ENCODE measurements at places on chromosomes 1 and 21.

GRCh38 chr1:207455183-207455754 is 1.1 kb downstream of the CR2 start:
- DNase-seq = no peak

DNA sequence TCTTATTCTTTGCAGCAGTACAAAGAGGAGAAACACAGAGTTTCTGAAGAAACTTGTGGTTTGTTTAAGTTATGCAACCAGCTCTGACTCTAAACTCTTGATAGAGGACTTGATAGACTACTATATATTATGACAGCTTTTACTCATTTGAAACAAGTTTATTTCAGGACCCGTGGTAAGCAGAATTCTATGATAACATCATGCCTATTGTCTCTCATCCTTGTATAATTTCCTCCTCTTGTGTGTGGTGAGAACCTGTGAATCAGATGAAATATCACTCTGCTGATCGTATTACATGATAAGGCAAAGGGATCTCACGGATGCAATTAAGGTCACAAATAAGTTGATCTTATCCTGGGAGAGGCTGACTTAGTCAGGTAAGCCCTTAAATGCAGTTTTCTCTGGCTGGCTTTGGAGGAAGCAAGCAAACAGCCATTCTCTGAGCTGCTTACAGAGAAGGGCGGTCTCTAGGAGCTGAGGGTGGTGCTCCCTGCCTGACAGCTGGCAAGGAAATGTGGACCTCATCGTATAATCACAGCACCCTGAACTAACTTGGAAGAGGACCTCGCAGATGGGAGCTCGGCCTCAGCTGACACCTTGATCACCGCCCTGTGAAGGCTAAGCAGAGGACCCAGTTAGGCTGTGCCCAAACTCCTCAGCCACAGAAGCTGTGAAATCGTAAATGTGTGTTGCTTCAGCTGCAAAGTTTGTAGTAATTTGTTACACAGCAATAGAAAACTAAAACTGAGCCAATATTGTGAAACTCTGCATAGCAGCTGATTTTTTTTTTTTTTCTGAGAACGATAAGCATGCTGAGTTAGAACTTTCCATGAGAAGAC is 151.1 kb upstream of the DPT start:
- DNase-seq = peak; percentile 28

- no peak for DNase-seq
These were observed 30.6 kb upstream of the CACNA1E start for GRCh38 chr1:181452746-181453145.

DNA sequence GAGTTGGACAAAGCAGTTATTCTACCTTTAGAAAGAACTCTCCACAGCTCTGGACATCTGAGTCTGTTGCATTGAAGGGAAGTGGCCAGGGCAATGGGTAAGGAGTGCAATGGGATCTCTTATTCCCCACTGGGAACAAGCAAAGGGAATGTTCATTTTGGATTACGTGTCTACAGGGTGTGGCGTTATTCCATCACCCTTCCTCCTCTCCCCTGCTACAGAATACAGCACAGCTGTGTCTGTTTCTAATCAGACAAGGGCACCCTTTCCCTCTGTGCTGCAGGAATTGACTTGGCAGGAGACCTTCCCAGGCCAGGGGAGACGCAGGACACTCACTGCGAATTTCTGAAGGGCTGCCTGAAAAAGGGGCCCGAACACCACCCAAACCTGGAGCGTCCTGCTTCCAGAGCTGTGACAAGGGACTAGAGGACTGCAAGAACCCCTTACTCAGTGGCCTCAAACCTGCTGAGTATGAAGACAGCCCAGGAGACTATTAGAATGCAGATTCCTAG is 163.6 kb upstream of the RAB4A start:
- DNase-seq = no peak

GRCh38 chr1:203338335-203339036 is 12.4 kb downstream of the FMOD start:
- DNase-seq = peak; percentile 78

DNA sequence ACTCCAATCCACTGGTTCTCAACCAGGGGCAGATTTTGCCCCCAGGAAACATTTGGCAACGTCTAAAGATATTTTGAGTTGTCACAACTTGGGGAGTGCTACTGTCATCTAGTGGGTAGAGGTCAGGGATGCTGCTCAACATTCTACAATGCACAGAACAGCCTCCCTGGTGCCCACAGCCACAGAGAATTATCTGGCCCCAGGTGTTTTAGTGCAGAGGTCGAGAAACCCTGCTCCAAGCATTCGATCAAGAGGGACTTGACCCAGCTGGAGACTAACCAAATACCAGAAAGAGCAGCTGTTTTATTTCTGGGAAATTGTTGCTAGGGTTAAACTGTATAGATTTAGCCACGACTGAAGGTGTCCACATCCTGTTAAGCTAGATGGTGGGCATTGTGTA is 19.2 kb downstream of the CD247 start:
- no peak for DNase-seq

GRCh38 chr1:178684111-178684510 is 40.9 kb upstream of the RALGPS2 start:
- DNase-seq = no peak

DNA sequence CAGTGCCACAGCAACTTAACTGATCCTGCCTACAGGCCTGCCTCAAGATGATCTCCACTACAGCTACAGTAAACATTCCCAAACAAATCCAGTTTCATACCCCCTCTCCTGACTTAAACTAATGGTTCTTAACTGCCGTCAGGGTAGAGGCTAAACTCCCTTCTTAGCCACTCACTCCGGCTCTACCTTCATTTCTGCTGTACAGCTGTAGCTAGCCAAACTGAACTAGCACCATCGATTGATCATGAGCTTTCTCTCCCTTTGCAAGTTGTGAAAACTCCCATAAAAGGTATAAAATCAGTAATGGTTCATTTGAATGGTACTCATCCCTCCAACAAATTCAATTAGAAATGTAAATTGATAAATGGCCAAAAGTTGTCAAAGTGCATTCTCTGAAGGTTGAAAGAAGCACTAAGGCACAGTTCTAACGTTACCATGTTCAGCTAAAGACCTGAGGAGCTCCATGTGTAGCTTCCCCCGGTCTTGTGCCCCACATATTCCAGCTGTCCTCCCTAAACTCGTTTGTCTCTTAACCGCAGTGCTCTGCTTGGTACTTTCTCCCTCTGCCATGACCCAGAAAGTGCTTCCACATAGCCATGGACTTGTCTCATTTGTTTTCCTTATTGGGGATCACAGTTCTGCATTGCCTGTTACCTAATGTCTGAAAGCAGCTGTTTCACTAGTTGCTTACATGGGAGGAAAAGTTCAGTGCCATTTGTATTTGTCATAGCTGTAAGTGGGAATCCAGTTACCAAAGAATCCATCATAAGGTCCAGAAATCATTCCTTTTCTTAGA is 49.8 kb downstream of the DHX9 start:
- DNase-seq = no peak

- DNase-seq = no peak
These were observed 100.2 kb downstream of the TNFSF18 start for GRCh38 chr1:172950528-172950927.

- no peak for DNase-seq
These were observed 153.1 kb upstream of the JUN start for GRCh38 chr1:58936973-58937372.

- no peak for DNase-seq
These were observed 5.9 kb upstream of the PIGR start for GRCh38 chr1:206952171-206952570.

GRCh38 chr1:200938955-200939354 is 44.3 kb downstream of the INAVA start:
- DNase-seq = no peak

- DNase-seq = no peak
These were observed 159.8 kb downstream of the ZNF326 start for GRCh38 chr1:90154711-90155110.

DNA sequence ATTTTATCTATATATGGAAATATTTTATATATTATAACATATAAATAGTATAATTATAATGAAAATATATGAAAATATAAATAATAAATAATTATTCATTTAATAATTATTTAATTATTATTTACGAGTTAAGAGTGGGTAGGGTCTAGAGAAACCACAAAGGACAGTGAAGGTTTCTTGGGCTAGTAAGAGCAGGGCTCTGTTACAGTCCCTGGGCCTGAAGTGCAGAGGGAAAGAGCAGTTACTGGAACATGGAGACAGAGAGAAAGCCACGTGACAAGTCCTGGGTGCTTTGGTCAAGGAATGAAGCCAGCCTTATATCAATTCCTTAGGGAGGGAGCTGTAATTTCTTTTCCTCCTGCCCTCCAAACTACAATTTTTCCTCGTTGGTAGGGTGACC is 117.2 kb upstream of the OLIG2 start:
- DNase-seq = no peak

- DNase-seq = no peak
These were observed 57.8 kb upstream of the RAVER2 start for GRCh38 chr1:64686828-64687724.

GRCh38 chr1:86957221-86957620 is 42.8 kb downstream of the HS2ST1 start:
- DNase-seq = no peak

DNA sequence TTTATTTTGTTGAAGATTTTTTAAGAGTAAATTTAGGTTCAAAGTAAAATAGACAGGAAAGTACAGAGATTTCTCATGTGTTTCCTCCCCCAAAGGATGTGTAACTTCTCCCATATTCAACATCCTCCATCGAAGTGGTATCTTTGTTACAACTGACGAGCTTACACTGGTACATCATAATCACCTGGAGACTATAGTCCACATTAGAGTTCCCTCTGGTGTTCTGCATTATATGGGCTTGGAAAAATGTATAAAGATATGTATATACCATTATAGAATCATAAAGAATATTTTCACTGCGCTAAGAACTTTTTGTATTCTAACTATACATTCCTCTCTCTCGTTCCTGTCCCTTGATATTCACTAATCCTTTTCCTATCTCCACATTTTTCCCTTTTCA is 203.7 kb downstream of the AMY1C start:
- no peak for DNase-seq

DNA sequence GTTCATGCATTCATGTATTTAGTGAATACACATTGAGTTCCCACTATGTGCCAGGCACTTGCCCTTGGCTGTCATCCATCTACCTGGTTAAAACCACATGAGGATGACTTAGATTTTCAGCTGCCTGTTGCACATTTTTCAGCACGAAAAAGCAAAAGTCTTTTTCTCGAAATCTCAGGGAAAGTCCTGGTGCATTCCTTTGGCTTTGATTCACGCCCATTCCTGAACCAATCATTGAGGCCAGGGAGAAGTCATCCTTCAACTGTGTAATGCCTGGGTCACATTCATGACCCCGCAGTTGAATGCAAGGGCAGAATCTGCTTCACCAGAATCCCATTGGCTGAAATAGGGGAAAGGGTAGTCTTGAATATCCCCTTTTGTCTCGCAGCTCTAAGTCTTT is 84.4 kb downstream of the RNF220 start:
- no peak for DNase-seq

DNA sequence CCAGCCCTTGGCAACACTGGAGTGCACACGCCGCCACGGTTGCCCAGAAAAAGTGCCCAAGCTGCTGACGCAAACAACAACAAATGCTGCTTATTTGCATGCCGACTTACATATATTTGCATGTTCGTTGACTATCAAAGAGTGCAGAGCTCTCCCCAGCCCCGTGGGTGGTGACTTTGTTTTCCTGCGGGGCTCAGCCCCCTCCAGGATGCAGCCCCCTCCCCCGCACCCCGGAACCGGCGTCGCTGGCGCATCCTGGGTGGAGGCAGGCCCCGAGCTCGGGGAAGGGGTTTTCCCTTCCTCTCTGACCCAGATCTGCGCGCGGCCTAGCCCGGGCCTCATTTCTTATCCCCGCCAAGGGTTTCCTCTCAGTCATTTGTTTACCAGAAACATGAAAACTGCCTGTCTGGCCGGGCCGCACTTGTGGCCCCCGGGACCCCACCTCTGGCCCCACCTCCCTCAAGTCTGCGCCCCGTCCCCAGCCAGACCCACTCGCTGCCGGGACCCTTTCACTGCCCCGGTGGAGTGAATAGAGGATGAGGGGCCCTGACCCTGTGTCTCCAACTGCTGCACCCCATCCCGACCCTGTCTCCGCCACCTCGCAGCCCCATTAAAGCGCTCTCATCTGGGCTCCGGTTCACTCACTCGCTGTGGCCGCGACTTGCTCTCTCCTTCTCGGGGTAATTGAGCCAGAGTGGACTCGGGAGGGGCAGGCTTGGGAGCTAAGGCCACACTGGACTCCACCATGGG is 5.5 kb downstream of the TNFRSF25 start:
- no peak for DNase-seq

- DNase-seq = no peak
These were observed 3.2 kb downstream of the MYBPH start for GRCh38 chr1:203172184-203173010.

GRCh38 chr1:19113697-19114092 is 96.4 kb downstream of the UBR4 start:
- no peak for DNase-seq

GRCh38 chr1:193060938-193061337 is 1.5 kb downstream of the RO60 start:
- no peak for DNase-seq

DNA sequence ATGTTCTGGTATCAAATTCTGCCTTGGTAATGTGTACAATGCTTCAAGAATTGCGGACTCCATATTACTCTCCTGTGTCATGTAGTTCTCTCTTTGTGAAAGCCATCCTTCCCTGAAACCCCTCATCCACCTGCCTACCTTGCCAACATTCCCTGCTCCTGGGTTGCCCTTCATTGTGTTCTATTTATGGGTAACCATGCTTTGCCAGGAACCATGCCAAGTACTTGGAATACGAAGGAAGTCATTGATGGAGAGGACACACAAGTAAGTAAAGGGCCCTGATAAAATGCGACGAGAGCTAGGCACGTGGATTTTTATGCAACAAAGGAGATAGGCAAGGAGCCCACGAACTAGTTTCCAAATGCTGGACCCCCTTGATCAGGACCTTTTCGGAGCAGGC is 300.8 kb downstream of the DISC1 start:
- no peak for DNase-seq

- DNase-seq = no peak
These were observed 91.1 kb upstream of the RAB3GAP2 start for GRCh38 chr1:220363196-220363837.

DNA sequence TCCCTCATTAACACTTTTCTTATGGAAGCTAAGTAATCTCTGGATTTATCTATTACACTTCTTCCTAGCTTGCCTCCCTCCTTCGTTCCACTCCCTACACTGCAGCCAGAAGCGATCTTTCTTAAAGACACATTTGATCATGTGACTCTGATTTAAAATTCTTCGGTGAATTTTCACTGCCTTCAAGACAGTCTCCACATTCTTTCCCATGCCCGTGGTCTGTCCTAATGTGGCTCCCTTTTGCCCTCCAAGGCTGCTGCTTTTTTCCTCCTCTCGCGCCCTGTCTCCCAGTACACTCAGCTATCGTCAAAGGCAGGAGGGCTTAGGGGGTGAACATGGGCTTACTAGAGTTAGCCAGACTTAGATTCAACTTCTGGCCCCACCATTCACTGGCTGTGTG is 64.4 kb downstream of the SDCCAG8 start:
- no peak for DNase-seq

DNA sequence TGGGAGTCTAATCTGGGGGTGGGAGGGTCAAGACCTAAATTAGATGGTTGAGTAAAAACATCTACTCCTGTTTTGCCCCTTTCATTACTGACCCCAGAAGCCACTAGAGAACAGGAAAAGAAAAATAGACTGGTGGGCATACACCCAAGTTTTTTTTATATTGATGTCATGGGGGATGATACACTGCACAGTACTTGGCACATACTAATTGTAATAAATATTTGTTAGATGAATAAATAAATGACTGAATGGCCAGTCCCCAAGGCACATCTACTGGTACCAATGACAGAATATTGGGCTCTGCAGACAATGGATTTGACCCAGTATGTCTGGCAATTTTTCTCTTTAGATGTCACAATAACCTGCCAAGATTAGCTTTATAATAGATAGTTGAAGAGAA is 36.8 kb upstream of the PTBP2 start:
- DNase-seq = no peak
